Upper lobe of right lung (tissue), 1 donor: ENCODE measurements at places on chromosomes 1 and 21.

GRCh38 chr21:28538987-28539622 is 453.6 kb downstream of the LTN1 start:
- H3K36me3 ChIP-seq = no peaks in the 10 kb centered on the region
- H3K4me1 ChIP-seq = no peaks in the 10 kb centered on the region
- H3K27me3 ChIP-seq = no peaks in the 10 kb centered on the region

DNA sequence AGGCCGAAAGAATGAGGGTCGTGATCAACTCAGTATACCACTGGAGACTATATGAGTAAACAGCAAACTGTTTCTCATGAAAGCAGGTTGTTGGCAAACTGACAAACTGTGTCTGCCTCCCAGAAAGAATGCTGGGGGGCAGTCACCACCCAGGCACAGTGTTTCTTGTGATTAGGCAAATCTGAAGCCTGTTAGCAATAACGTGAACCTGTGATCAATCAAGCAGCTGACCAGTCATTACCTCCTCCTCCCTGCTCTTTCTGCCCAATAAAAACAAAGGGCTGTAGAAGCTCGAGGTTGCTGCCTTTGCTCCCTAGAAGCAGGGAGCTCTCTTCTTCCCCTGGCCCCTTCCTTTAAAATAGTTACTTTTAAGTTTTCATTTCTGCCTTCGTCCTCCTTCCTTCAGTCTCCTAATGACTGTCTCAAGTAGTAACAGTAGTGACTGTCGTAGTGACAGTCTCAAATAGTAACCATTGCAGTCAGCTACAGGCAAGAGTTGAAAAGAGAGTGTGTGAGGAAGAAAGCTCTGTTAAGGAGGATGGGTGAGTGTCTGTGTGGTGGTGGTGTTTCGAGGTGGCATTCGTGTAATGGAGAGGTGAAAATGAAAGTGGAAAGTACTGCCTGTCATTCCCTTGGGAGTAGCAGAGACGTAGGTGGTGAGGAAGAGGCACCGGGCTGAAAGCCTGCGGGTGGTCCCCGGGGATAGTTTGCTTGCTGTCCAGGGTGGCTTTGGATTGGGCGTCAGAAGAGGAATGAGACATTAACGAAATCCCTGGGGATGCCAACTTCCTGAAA is 14.5 kb downstream of the HHAT start:
- peak overlapping the region; percentile 43 for H3K4me3 ChIP-seq
- H3K4me1 ChIP-seq = peaks cover 6% of the 10 kb centered on the region
- DNase-seq = no peak
- no peaks in the 10 kb centered on the region for H3K36me3 ChIP-seq
- H3K27me3 ChIP-seq = no peaks in the 10 kb centered on the region
- peak overlapping the region; percentile 7 for H3K27ac ChIP-seq

- H3K4me1 ChIP-seq = no peaks in the 10 kb centered on the region
- no peaks in the 10 kb centered on the region for H3K36me3 ChIP-seq
- no peak overlapping the region for H3K27ac ChIP-seq
- H3K27me3 ChIP-seq = no peaks in the 10 kb centered on the region
- DNase-seq = no peak
These were observed 33.1 kb upstream of the SRRM1 start for GRCh38 chr1:24609949-24610517.

DNA sequence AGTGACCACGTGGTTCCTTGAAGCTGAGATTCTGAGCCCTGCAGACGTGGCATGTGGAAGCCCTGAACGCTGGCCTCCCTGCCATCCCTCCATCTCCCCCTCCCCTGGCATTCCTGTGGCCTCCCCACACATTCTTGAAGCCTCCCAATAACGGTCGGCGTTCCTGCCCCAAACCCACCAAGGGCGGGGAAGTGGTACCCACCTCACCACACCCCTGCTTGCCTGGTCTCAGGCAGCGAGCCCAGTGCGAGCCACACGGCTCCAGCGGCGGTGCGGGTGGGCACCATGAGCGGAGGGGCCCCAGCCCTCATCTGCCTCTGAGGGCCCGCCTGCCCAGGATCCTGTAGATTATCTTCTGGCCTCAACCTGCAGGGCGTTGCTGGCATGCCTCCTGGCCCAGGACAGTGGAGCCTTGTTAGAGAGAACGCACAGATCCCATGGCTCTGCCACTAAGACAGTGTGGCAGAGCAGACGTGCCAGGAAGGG is 20.6 kb upstream of the PRELP start:
- H3K36me3 ChIP-seq = no peaks in the 10 kb centered on the region
- no peak overlapping the region for H3K4me3 ChIP-seq
- no peak overlapping the region for H3K27ac ChIP-seq
- no peak for DNase-seq
- H3K4me1 ChIP-seq = peaks cover 6% of the 10 kb centered on the region

DNA sequence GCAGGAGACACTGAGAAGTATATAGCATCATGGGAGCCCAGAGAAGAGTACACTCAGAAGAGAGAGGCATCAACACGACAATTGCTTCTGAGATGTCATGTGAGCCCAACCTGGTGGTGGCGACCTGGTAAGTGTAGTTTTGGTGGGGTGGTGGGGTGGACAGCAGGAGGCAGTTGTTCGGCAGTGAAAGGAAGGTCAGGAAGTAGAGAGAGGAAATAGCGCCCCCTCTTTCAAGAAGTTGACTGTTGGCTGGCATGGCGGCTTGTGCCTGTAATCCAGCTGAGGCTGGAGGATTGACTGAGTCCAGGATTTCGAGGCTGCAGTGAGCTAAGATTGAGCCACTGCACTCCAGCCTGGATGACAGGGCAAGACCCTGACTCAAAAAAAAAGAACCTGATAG is 12.6 kb downstream of the RSPO1 start:
- no peak overlapping the region for H3K27ac ChIP-seq
- peaks cover 13% of the 10 kb centered on the region for H3K27me3 ChIP-seq
- H3K4me3 ChIP-seq = no peak overlapping the region
- H3K36me3 ChIP-seq = no peaks in the 10 kb centered on the region

DNA sequence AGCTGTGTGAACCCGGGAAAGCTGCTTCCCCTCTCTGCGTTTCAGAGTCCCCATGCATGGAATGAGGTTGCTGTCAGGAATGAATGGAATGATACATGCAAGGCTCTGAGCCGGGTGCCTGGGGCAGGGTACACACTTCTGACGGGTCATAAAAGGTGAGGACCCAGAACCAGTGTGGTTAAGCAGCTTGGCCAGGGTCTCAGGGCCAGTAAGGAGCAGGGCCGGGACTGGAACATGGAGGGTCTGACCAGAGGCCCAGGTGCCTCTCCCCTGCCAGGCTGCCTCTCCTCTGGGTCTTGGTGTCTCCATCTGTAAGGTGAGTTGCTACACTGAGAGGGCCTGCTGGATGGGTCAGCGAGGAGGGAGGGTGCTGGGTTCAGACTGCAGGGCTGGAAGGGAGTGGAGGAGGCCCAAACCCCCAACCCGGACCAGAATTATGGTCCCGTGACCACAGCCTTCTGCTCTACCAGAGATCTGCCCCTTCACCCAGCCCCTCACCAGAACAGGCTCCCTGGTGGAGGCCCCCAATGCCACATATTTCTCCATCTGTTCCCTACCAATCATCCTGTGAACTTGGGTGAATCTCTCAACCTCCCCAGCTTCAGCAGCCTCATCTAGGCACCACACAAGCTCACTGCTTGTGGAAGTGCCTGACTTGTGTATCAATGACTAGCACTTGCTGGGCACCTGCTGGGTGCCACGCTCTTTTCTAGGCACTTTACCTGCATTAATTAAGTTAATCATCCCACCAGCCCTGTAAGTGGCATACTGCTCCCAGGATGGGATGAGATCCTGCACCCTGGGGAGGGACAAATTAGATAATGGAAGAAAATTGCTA is 16.2 kb upstream of the LRP8 start:
- H3K27me3 ChIP-seq = no peaks in the 10 kb centered on the region
- H3K4me1 ChIP-seq = no peaks in the 10 kb centered on the region
- H3K4me3 ChIP-seq = no peak overlapping the region
- H3K27ac ChIP-seq = no peak overlapping the region
- peak; percentile 51 for DNase-seq
- H3K36me3 ChIP-seq = no peaks in the 10 kb centered on the region

GRCh38 chr1:42756956-42757891 is 9.6 kb downstream of the P3H1 start:
- no peaks in the 10 kb centered on the region for H3K27me3 ChIP-seq
- peaks cover 87% of the 10 kb centered on the region for H3K36me3 ChIP-seq
- no peaks in the 10 kb centered on the region for H3K4me1 ChIP-seq
- H3K27ac ChIP-seq = no peak overlapping the region
- H3K4me3 ChIP-seq = no peak overlapping the region

DNA sequence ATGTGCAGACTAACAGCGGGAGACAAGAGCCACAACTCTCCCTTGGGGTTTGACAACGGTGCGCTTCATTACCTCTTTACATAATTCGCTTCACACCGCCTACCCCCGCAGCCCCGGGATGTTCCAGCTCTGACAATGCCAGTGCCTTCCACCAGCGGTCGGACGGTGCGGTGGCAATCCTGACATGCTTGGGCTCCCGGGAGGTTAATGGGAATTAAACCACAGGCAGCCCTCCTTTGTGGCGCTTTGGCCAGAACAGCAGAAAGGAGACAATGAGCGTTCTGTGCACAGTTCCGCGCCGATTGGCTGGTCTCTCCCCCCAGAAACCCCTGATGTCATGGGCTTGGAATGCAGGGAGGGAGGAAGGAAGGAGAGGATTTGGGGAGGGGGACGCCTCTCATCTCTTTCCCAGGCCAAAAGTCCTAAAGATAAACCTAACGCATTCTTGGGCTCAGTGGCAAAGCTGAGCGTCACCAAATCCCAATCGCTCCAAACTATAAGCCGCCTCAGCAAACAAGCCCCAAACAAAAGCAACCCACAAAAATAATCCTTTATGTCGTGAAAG is 1.3 kb downstream of the CNN3 start:
- no peaks in the 10 kb centered on the region for H3K36me3 ChIP-seq
- H3K4me1 ChIP-seq = peaks cover 48% of the 10 kb centered on the region
- peak overlapping the region; percentile 73 for H3K4me3 ChIP-seq
- H3K27me3 ChIP-seq = no peaks in the 10 kb centered on the region
- DNase-seq = peak; percentile 70

- no peak for DNase-seq
- H3K27me3 ChIP-seq = peaks cover 51% of the 10 kb centered on the region
- H3K4me3 ChIP-seq = peak overlapping the region; percentile 29
- no peaks in the 10 kb centered on the region for H3K36me3 ChIP-seq
These were observed 48.5 kb upstream of the ACOT11 start for GRCh38 chr1:54499360-54500106.

GRCh38 chr1:181044449-181044966 is 10.7 kb downstream of the MR1 start:
- peaks cover 7% of the 10 kb centered on the region for H3K36me3 ChIP-seq
- peaks cover 23% of the 10 kb centered on the region for H3K4me1 ChIP-seq
- DNase-seq = peak; percentile 84
- H3K27me3 ChIP-seq = no peaks in the 10 kb centered on the region
- H3K27ac ChIP-seq = peak overlapping the region; percentile 67
- H3K4me3 ChIP-seq = no peak overlapping the region

DNA sequence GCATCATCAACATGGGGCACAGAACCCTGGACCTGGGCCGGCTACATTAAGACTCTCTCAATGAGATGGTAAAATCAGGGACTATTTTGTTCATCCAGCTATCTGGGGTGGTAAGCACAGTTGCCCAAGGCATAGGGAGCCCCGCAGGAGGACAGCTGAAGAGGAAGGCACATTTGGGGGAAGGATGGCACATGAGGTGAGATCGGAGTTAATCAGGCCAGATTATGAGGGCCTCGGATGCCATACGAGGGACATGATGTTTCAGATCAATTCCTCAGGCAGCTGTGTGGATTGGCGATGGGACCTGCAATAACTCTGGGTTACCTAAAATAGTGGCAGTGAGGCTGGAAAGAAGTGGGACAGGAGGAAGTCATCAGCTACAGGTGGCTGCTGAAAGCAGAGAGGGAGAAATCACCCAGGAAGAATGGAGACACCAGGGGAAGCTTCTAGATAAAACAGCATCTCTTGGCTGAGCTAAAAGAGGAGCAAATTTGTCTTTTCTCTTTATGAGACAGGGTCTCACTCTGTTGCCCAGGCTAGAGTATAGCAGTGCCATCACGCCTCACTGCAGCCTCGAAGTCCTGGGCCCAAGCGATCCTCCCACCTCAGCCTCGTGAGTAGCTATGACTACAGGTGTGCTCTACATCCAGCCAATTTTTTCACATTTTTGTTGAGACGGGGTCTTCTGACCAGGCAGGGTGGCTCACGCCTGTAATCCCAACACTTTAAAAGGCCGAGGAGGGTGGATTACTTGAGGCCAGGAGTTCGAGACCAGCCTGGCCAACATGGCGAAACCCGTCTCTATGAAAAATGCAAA is 21.1 kb downstream of the TOMM20 start:
- peaks cover 4% of the 10 kb centered on the region for H3K4me1 ChIP-seq
- H3K27ac ChIP-seq = no peak overlapping the region
- DNase-seq = no peak
- no peak overlapping the region for H3K4me3 ChIP-seq
- H3K36me3 ChIP-seq = peaks cover 45% of the 10 kb centered on the region

DNA sequence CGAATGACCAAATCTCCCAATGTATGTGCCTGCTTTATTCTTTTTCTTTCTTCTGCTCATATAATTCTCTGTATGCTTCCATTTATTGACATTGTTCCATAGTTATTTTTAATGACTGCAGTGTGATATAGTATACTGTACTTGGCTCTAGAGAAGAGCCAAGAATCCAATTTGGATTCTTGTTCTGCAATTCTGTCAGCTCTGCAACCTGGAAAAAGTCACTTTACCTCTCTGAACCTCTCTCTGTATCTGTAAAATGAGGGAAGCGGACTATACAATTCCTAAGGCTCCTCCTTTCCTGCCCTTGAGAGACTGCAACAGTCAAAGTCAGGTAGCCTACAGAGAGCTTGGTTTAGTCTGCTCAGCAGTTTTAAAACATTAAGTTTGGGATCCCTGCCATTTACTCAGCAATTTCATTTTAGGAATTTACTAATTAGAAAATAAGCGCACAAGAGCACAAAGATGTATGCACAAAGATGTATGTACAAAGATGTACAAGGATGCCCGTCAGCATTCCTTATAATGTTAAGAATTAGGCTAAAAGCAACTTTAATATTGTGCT is 14.7 kb downstream of the DNAJC16 start:
- no peak for DNase-seq
- no peak overlapping the region for H3K27ac ChIP-seq
- peaks cover 97% of the 10 kb centered on the region for H3K36me3 ChIP-seq

DNA sequence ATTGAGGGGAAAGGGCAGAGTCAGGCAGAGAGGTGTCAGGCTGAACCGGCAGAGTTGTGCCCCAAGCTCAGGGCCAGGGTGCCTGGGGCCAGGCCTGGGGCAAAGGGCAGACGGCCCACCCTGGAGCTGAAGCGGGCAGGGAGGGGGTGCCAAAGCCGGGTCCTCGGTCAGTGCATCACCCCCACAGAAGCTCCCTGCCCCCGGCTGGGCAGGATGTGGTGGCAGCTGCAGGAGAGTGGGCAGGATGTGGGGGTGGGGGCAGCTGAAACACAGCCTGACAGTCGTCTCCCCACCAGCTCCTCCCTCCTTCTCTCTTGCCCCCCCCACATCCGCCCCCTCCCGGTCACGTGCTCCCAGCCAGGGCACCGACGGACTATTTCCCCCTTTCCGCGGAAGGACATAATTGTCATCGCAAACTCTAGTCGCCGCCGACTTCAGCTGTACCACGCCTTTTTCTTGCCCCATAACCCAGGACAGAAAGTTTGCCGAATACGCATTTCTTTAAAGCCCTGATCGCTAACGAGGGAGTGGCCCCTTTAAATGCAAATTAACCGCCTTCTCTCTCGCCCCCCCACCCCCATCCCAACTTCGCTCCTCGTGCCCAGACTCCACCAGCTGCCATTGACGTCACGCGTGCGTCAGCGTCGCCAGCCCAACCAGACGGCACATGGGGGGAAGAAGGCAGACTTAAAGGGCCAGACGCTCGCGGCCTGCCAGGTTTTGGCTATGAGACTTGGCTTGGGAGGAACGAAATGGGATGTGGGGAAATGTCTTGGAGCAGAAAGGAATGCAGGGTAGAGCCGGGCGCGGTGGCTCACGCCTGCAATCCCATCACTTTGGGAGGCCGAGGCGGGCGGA is 4.5 kb upstream of the MEF2D start:
- H3K27me3 ChIP-seq = no peaks in the 10 kb centered on the region
- H3K36me3 ChIP-seq = no peaks in the 10 kb centered on the region
- peak; percentile 100 for DNase-seq
- peak overlapping the region; percentile 100 for H3K27ac ChIP-seq
